G401 (cell line): ENCODE measurements at places on chromosomes 4 and X. TPM values are rescaled to one million over a fixed set of nuclear protein-coding genes. Genes with fewer than 3 reads are reported as not detected.
A peak's percentile ranks its signal among the peaks of the same experiment; 100 is the strongest.

GRCh38 chr4:183394166-183394951 is 50.1 kb upstream of the CDKN2AIP start:
- no peak for DNase-seq

NDP gene
- not detected in 2 replicates for total RNA-seq

DNA sequence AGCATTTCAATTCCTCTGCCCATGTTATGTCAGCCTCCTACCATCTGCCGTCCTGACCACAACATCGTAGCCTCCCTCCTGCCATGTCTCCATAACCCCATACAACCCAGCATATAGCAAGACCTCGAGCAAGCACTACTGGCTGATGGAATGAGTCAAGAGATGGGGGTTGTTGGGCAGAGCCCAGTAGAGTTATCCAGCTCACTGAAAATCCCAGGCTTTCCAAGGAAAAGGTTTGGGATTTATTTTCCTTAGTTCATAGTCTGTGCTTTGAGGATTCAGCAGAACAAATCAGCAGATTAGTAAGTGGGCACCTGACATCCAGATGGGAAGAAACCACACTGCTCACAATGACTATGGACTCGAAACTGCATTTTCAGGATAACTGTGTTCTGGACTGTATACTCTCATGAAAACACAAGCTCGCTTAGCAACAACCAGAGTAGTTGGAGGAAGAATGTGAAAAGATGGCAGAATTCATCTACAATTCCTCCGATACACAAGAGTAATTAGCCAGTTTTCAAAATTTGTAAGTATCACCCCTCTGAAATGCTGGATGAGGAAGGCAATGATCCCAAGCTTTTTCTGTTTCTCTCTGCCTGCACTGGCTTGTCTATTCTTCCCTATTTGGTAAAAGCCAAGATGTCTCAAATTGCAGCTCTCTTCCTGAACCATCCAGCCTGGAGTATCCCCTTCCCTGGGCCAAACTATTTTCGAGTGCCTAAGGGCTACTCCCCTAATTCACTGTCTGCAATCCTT is 186.2 kb upstream of the TBL1X start:
- DNase-seq, result no peak

SHROOM4 gene
- total RNA-seq, result 0.10 and 0.12 TPM in 2 replicates

DNA sequence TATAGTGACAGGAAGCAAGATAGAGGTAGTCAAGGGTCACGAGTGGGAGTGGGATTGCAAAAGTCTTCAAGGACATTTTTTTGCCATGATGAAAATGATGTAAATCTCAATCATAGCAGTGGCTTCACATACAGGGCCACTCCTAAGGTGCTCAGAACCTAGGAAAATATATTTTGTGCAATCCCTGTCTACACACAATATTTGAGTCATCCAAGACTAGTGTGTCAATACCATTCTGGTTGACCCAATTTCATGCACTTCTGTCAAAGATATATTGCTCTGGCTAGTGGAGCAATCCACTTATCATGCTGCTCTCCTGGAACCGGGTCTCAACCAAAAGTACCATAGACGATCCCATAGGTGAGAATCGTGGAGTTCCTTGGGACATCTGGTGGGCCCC is 24.2 kb upstream of the XPNPEP2 start:
- no peak for DNase-seq

MAGEB10 gene
- total RNA-seq, result not detected in 2 replicates

N4BP2 gene
- 6.6 and 14.9 TPM in 2 replicates for total RNA-seq

GRCh38 chr4:143424276-143424675 is 87.6 kb downstream of the GAB1 start:
- no peak for DNase-seq

AMBN gene
- total RNA-seq, result not detected in 2 replicates

GRCh38 chr4:79695848-79696247 is 287.8 kb upstream of the GK2 start:
- no peak for DNase-seq

- DNase-seq, result no peak
Observed at GRCh38 chr4:85756938-85757337, 282.0 kb downstream of the ARHGAP24 start.

- DNase-seq, result no peak
Observed at GRCh38 chr4:18075823-18076433, 54.4 kb upstream of the LCORL start.

SORCS2 gene
- total RNA-seq, result under 0.01 TPM in 1 of 2 replicates, not detected in the other

- no peak for DNase-seq
Observed at GRCh38 chr4:1980561-1981041, 28.2 kb downstream of the NELFA start.

DNA sequence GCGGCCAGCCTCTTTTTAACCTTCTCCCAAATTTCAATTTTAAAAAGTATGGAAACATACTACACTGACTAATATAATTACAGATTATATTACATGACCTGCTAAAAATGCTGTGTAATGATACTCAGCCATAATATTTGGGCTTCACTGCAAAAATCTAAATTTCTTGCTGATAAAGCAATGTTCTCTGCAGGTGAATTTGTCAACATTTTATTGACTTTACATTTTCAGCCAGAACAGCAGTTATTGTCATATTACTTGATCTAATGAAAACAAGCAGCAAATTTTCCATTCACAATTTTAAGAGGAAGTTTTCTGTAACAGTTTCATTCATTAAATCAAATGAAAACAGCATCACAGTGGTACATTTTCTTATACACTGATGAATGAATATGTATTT is 91.1 kb downstream of the FRYL start:
- no peak for DNase-seq

GAB3 gene
- not detected in 2 replicates for total RNA-seq

DNA sequence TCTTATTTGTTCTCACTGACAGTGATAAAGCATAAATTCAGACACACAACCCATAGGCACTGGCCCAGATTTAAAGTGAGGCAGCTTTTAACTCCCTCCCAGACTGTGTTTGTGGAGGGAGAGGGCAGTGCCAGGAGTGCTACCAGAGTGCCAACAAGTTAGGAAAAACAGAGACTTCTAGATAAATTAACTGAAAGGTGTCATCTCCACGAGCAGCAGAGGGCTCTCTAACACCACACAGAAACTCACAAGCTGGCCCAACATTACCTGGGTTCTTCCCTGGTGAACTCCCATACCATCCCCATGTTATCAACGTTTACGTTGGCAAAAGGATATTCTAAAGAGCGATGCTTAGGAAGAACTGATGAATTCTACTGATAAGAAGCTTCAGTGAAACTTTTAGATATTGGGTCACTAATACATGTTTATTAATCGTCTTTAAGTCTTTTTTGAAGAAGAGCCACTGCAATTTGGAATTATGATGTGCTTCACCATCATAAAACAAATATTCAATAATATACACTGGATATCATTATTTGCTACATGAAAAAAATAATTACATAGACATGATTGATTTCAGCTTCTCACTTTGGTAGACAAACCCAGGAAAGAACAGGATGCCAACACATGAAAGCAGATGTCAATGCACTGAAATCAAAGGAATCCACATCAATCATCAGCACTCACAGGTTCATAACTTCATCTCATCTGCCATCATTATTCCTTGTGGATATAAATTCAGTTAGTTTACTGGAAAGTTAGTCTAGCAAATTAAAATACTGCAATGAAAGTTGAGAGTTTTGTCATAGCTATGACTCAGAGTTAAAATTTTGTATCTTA is 121.2 kb upstream of the NAP1L5 start:
- peak; percentile 77 for DNase-seq

POLN gene
- total RNA-seq, result 0.17 and 0.49 TPM in 2 replicates

GRCh38 chr4:10643600-10644425 is 40.8 kb downstream of the CLNK start:
- no peak for DNase-seq

ATRX gene
- total RNA-seq, result 16.6 and 40.4 TPM in 2 replicates

HHIP gene
- 0.07 and 1.5 TPM in 2 replicates for total RNA-seq

- no peak for DNase-seq
Observed at GRCh38 chrX:136200466-136200865, 50.7 kb downstream of the MAP7D3 start.
